ENCODE measurements at places on chromosomes 2 and 18. TPM values are rescaled to one million over a fixed set of nuclear protein-coding genes. Genes with fewer than 3 reads are reported as not detected.

Gene COL6A3
- not detected for polyA plus RNA-seq

- no peak overlapping the region for H3K4me3 ChIP-seq
- no peaks in the 10 kb centered on the region for H3K36me3 ChIP-seq
- no peaks in the 10 kb centered on the region for H3K4me1 ChIP-seq
- no peaks in the 10 kb centered on the region for H3K27me3 ChIP-seq
These were observed 908.3 kb upstream of the TMEFF2 start for GRCh38 chr2:193103064-193103463.

DNA sequence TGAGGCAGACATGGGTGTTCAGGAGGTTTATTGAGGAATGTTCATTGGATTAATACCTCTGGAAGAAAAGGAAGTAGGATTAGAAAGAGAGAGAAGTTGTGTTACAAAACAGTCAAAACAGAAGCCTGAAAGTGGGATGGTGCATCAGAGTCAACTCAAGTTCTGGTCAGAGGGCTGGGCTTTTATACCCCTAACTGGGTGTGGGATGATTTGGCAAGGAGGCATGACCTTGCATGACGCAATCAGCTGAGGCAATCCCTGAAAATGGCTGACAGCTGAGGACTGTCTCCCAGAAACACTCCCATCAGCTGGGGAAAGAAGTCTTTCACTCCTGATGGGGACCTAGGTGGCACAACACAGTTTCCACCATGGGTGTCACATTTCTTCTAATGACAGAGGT lies 818.2 kb downstream of the SATB2 start:
- H3K36me3 ChIP-seq = no peaks in the 10 kb centered on the region
- H3K27ac ChIP-seq = no peak overlapping the region
- DNase-seq = no peak
- no peaks in the 10 kb centered on the region for H3K27me3 ChIP-seq

GRCh38 chr2:146994246-146994645 lies 850.6 kb upstream of the ACVR2A start:
- no peak for DNase-seq
- H3K27me3 ChIP-seq = no peaks in the 10 kb centered on the region
- H3K4me1 ChIP-seq = no peaks in the 10 kb centered on the region
- H3K27ac ChIP-seq = no peak overlapping the region

DNA sequence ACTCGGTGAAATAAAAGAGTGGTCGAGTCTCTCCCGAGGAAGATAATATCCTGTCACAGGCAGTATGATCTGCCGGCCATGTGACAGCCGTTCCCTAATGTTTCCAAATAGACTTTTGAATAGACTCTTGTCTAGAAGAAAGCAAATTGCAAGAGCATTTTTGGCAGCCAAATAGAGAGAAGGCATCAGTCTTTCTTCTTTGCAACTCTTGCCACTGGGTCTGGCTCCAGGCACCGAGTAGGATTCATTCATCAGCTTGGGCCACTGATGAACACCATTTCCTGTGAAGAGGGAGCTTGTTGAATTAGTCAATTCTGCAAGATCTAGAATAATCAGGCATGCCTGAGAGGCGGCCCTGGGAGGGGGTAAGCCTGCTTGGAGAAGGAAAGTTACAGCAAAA lies 165.6 kb downstream of the KLHL29 start:
- no peak overlapping the region for H3K27ac ChIP-seq
- H3K27me3 ChIP-seq = no peaks in the 10 kb centered on the region
- DNase-seq = no peak

DNA sequence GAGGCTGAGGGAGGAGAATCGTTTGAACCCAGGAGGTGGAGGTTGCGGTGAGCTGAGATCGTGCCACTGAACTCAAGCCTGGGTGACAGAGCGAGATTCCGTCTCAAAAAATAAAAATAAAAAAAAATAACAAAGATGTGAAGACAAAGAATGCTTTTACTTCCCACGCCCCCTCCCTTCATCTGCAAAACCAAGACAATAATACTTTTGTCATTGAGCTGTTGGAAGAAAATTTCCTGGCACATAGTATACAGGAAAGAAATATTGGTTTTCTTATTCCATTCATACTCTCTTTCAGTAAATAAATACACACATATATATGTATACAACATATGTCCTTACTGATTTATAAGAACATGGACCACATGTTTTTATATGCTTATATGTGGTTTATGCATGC lies 12.2 kb downstream of the GREB1 start:
- H3K4me1 ChIP-seq = no peaks in the 10 kb centered on the region
- no peak overlapping the region for H3K4me3 ChIP-seq
- H3K27me3 ChIP-seq = peaks cover 11% of the 10 kb centered on the region
- no peak for DNase-seq
- no peaks in the 10 kb centered on the region for H3K36me3 ChIP-seq

Gene CUL3
- polyA plus RNA-seq = 7.9 TPM

Gene LCT
- not detected for polyA plus RNA-seq

DNA sequence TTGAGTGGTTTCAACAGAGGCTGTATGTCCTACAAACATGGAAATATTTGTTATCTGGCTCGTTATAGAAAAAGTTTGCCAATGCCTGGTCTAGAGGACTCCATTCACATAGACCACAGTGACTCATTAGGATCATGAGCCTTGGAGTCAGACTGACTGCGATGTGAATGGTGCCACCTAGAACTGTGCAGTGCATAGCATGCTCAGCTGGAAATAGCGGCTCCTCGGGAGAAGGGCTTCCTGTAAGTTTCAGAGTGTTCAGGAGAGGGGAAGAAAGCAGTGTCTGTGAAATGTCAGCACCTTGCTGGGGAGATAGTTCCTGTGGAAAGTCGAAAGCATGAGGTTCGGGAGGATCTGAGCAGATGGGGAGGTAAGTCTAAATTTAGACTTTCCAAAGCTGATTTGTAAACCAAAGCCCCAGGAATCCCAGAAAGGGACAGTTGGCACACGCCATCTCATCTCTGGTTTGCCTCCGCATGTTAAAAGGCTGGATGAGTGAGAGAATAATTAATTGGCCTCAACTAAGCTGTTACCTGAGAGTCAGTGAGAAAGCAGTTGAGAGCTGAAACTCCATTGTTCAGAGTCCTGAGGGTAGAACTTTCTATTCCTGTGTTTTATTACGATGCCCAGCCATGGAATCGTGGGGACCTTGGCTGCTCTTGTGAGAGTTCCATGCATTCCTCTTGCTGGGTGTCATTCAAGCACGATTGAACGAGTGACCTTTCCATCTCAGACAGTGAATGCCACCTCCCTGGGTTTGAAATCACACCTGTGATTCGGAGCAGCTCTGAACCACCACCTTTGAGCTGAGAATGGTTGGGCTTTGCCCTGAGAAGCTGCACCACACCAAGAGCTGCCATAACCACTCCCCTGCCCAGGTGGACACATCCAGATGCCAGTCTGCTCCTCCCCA lies 99.5 kb downstream of the MAPK4 start:
- H3K27ac ChIP-seq = no peak overlapping the region
- no peaks in the 10 kb centered on the region for H3K36me3 ChIP-seq

Gene CTIF
- 0.38 TPM for polyA plus RNA-seq

GRCh38 chr18:31877900-31878299 lies 65.0 kb downstream of the TRAPPC8 start:
- no peak overlapping the region for H3K4me3 ChIP-seq
- no peak overlapping the region for H3K27ac ChIP-seq
- H3K36me3 ChIP-seq = peaks cover 92% of the 10 kb centered on the region
- no peak for DNase-seq
- H3K4me1 ChIP-seq = no peaks in the 10 kb centered on the region
- no peaks in the 10 kb centered on the region for H3K27me3 ChIP-seq

DNA sequence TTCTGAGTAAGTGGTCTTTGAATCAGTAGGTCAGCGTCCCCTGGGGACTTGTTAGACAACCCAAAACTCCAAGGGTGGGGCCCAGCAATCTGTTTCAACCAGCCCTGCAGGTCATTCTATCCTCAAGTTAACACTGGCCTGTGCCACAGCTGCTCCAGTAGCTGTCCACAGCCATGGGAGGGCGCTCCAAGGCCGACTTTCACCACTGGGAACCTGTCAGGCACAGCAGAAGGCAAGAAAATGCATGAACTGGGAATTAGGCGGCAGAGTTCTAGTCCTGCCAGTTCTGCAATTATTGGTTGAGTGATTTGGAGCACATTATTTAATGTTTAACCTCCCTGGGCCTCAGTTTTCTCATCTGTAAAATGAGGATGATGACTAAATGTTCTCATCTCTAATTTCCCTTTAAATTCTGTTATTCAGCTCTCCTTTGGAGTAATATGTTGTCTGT lies 17.4 kb upstream of the MRPL33 start:
- H3K27me3 ChIP-seq = no peaks in the 10 kb centered on the region
- peaks cover 3% of the 10 kb centered on the region for H3K36me3 ChIP-seq
- peak overlapping the region; percentile 75 for H3K27ac ChIP-seq
- peak; percentile 69 for DNase-seq
- peaks cover 44% of the 10 kb centered on the region for H3K4me1 ChIP-seq

Gene LHCGR
- not detected for polyA plus RNA-seq

- no peak for DNase-seq
- no peaks in the 10 kb centered on the region for H3K36me3 ChIP-seq
- no peaks in the 10 kb centered on the region for H3K27me3 ChIP-seq
- H3K4me3 ChIP-seq = no peak overlapping the region
- no peak overlapping the region for H3K27ac ChIP-seq
These were observed 300.2 kb downstream of the CDCA7 start for GRCh38 chr2:173654896-173655265.

DNA sequence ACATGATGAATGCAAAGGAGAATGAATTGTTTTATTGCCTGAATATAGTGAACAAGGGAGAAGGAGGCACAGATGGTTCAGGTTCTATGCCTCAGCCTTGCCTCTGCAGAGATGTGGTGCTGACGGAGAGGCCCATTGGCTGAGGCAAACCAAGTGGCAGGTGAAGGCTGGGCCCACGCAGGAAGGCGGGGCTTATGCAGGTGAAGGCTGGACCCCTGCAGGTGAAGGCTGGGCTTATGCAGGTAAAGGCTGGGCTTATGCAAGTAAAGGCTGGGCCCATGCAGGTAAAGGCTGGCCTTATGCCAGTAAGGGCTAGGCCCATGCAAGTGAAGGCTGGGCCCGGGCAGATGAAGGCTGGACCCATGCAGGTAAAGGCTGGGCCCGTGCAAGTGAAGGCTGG lies 414.7 kb downstream of the LRATD1 start:
- no peaks in the 10 kb centered on the region for H3K27me3 ChIP-seq
- H3K27ac ChIP-seq = no peak overlapping the region
- H3K4me1 ChIP-seq = no peaks in the 10 kb centered on the region
- no peak overlapping the region for H3K4me3 ChIP-seq
- H3K36me3 ChIP-seq = no peaks in the 10 kb centered on the region

- H3K27ac ChIP-seq = no peak overlapping the region
- no peak overlapping the region for H3K4me3 ChIP-seq
- DNase-seq = no peak
- H3K4me1 ChIP-seq = no peaks in the 10 kb centered on the region
These were observed 65.4 kb downstream of the XDH start for GRCh38 chr2:31349160-31349559.

GRCh38 chr2:44510246-44510645 lies 148.5 kb downstream of the CAMKMT start:
- H3K27ac ChIP-seq = no peak overlapping the region
- no peaks in the 10 kb centered on the region for H3K4me1 ChIP-seq

- H3K36me3 ChIP-seq = no peaks in the 10 kb centered on the region
- no peak overlapping the region for H3K27ac ChIP-seq
- H3K4me1 ChIP-seq = no peaks in the 10 kb centered on the region
- no peak for DNase-seq
- H3K27me3 ChIP-seq = no peaks in the 10 kb centered on the region
These were observed 159.6 kb upstream of the TPO start for GRCh38 chr2:1253629-1254028.

- H3K27ac ChIP-seq = no peak overlapping the region
- H3K36me3 ChIP-seq = no peaks in the 10 kb centered on the region
- DNase-seq = no peak
- H3K27me3 ChIP-seq = no peaks in the 10 kb centered on the region
- peaks cover under 1% of the 10 kb centered on the region for H3K4me1 ChIP-seq
These were observed 513.4 kb downstream of the TNS1 start for GRCh38 chr2:217489145-217489960.

Gene ZNF396
- 0.36 TPM for polyA plus RNA-seq

Gene TMEM200C
- polyA plus RNA-seq = not detected

GRCh38 chr2:199288424-199288823 lies 169.3 kb downstream of the SATB2 start:
- H3K27ac ChIP-seq = no peak overlapping the region
- no peaks in the 10 kb centered on the region for H3K4me1 ChIP-seq
- no peak for DNase-seq
- no peak overlapping the region for H3K4me3 ChIP-seq
- no peaks in the 10 kb centered on the region for H3K27me3 ChIP-seq
- H3K36me3 ChIP-seq = no peaks in the 10 kb centered on the region

GRCh38 chr2:149027590-149028250 lies 10.8 kb upstream of the LYPD6B start:
- no peaks in the 10 kb centered on the region for H3K27me3 ChIP-seq
- no peaks in the 10 kb centered on the region for H3K4me1 ChIP-seq
- H3K27ac ChIP-seq = no peak overlapping the region
- no peak overlapping the region for H3K4me3 ChIP-seq
- no peaks in the 10 kb centered on the region for H3K36me3 ChIP-seq

DNA sequence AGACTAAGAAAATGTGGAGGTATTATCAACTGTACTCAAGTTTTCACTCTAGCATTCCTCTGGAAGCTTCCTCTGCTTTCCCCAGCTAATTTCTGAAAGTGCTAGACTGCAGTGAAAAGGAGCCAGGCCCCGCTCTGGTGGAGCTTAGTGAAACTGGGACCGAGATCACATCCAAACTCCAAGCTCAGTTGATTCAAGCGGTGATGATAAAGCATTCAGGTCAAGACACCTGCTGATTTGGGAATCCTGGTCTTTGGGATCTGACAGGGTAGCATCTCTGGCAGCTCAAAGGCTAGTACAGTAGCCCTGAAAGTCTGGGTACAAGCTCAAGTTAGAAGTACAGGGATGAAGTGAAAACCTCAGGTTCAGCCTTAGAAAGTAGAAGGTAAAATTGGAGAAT lies 120.2 kb upstream of the CRIM1 start:
- no peaks in the 10 kb centered on the region for H3K4me1 ChIP-seq
- DNase-seq = no peak
- H3K27me3 ChIP-seq = no peaks in the 10 kb centered on the region
- no peak overlapping the region for H3K27ac ChIP-seq
- no peaks in the 10 kb centered on the region for H3K36me3 ChIP-seq
- H3K4me3 ChIP-seq = no peak overlapping the region

Gene ARHGAP28
- not detected for polyA plus RNA-seq

Gene YES1
- polyA plus RNA-seq = not detected

GRCh38 chr2:197452754-197453122 lies 614 bp upstream of the COQ10B start:
- no peaks in the 10 kb centered on the region for H3K27me3 ChIP-seq
- H3K4me3 ChIP-seq = peak overlapping the region; percentile 75
- no peaks in the 10 kb centered on the region for H3K36me3 ChIP-seq
- H3K4me1 ChIP-seq = peaks cover 12% of the 10 kb centered on the region
- H3K27ac ChIP-seq = peak overlapping the region; percentile 100

GRCh38 chr2:133992454-133992853 lies 261.4 kb upstream of the MGAT5 start:
- no peaks in the 10 kb centered on the region for H3K27me3 ChIP-seq
- H3K27ac ChIP-seq = no peak overlapping the region
- H3K4me3 ChIP-seq = no peak overlapping the region
- no peak for DNase-seq

DNA sequence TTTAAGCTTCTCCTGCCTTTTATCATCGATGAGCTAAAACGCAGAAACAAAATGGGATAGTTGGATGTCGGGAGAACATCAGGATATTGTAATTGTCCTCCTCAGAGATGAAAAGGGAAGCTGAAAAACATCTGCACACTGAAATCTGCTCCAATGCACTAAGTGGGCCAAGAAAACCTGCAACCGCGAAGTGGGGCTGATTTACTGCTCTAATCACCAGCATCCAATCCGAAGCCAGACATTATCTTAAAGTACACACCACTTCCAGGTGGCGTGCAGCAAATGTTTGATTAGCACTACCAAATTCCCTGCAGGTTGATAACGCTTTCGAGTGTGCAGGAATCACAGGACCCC lies 230.3 kb upstream of the SLC14A2 start:
- no peaks in the 10 kb centered on the region for H3K36me3 ChIP-seq
- DNase-seq = no peak
- H3K4me1 ChIP-seq = no peaks in the 10 kb centered on the region
- H3K4me3 ChIP-seq = no peak overlapping the region

Gene FEV
- not detected for polyA plus RNA-seq
